ENCODE measurements at places on chromosomes 4 and X.

DNA sequence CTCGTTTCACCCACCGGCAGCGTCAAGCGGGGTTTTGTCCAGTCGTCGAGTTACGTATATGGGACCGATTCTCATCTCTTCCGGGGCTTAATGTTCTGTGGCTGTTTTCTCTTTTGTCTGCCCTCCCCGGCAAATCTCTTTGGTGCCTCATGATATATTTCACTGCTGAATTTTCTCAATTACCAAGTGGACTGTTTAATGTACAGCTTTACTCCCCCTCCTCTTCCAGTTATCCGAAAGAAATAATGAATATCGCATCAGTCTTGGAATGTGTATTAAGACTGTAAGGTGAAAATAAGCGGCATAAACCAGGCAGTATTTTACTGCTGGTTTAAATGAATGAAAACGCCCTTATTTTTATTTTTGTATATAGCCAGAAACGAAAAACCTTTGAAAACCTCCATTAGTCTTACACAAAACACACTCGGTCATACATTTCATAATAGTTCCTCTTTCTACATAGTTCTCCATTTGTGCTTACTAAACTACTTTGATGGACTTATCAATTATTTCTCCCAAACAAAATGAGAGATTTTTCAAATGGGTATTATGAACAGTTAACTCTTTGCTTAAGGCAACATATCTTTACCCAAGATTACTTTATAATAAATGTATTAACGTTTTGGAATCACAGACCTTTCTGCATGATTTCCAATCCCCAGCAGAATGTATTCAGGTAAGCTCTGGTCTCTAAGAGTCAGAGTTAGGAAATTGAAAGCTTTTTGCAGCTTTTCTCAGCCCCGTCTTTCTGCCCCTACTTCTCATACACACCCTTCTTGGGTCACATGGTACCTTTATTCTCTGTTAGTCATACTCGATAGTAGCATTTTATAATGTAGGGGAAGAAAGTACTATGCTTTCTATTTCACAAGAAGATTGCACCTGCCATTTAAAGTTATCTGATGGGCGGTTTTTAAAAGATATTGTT is 979 bp downstream of the RP2 start:
- DNase-seq = no peak

GRCh38 chr4:93396272-93396671 is 432.3 kb upstream of the ATOH1 start:
- DNase-seq = no peak

DNA sequence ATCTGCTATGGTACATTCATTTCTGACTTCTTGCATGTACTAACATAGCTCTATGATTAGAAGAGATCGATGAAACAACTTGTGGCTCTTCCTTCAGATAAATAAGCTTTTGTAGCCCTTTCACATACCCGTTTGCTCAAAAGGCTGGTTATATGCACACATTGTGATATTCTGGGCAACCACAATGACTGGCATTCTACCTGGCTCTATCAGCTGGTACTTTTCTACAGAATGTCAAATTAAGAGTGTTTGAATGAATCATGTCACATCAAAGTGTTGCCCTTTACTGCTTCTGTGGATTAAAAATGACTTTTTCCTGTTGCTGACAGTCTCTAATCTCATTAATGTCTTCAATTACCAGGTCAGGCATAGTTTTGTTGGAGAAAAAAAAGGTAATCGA is 11.6 kb downstream of the PGRMC1 start:
- no peak for DNase-seq

- DNase-seq = peak; percentile 73
Observed at GRCh38 chr4:108466936-108467902, 153.2 kb upstream of the RPL34 start.

DNA sequence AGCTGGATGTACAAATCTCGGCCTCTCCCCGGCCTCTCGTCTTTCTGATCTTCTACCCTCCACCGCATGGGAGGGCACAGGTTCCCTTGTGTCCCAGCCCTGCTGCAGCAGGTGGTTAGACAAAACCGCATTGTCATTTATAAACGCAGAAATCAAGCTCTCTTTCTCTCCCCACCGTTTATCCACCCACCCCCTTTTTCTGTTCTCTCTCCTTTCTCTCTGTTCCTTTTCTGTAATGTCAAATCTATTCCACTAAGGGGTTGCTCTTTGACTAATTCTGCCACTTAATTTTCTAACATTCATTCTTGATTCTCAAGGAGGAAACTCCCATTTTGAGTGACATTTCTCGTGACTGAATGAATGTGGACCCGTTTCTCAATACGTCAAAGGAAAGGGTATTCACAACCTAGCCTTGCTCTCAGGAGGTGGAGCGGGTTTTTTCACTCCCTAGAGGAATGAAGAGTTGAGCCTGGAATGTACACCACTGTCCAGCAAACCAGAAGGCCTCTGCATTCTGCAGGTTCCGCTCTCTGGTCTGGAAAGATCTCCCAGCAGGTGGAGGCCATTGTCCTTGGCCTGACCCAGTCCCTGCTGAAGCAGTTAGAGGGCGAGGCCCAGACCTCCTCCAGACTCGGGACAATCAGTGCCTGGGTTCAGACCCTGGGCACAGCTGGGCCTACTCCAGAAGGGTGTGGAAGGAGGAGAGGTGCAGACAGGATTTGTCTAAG is 70.9 kb upstream of the ENPP6 start:
- no peak for DNase-seq

- no peak for DNase-seq
Observed at GRCh38 chr4:2070421-2071251, 11.5 kb downstream of the NAT8L start.

DNA sequence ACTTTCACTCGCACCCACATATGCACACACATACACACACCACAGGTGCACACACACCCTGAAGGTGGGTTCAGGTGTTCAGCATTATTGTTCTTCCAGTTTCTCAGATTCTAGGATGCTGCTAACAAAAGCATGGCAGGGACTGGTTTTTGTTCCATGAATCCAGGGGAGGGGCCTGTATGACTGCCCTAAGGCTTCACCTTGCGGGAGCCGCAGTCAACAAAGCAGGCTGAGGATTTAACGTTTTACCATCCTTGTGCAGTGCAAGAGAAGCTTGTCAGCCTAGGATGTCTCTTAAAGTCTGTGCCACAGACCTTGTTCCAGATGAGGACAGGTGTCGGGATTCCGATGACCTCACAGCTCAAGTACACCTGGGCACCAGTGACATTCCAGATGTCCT is 61.8 kb downstream of the POLR2B start:
- no peak for DNase-seq

- no peak for DNase-seq
Observed at GRCh38 chrX:154013614-154014360, 5.9 kb downstream of the IRAK1 start.

- no peak for DNase-seq
Observed at GRCh38 chr4:146998157-146998556, 52.5 kb upstream of the TTC29 start.

DNA sequence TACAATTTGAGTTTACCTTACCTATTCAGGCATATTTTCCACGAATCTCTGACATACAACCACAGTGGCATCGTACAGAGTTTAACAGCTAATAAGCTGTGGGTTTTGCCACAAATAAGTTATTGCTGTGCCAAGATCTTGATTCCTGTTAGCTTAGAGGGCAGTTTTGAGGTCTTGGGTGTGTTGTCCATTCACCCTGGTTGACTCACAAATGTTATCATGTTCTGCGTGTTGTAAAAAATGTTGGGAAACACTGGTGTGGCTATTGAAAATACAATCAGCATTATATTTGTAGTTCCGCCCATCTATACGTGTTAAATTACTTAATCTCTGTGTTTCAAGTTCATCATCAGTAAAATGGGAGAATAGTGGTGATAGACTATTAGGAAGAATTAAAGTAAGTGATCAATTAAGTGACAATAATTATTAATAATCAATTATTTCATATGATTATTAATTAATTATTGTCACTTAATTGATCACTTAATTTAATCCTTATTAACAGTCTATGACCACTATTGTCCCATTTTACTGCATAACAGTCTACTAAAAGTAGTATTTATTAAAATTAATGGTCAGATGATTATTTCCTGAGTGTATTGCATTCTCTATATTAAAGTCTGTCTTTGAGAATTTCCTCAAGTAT is 96.3 kb downstream of the TMA16 start:
- no peak for DNase-seq

DNA sequence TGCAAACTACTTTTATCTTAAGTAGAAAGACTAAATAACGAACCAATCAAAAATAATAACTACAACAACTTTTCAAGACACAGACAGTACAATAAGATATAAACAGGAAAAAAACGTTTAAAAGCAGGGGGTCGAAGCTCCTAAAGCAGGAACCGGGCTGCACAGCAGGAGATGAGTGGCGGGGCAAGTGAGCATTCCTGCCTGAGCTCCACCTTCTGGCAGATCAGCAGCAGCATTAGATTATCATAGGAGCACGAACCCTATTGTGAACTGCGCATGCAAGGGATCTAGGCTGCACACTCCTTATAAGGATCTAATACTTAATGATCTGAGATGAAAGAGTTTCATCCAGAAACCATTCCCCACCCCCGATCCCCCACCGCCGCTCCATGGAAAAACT is 146.2 kb downstream of the TEX11 start:
- DNase-seq = no peak

DNA sequence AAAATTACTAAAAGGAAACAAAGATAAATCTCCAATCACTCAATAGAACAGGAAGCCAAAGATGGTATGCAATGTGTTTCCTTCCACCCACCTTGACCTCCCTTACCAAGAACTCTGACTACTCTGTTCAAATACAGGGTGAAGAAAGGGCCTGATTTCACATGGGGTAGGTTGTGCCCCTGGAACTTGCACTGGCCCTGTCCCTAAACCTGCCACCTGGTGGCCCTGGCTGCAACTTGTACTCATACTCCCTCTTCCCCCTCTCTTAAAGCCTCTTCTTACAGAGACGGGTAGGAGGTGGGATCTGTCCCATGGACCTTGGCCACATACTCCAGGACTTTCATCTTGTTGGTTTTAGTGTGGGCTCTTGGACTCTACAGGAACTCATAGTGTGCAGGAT is 17.3 kb upstream of the TMEM185A start:
- no peak for DNase-seq

GRCh38 chrX:81229901-81230300 is 28.0 kb downstream of the SH3BGRL start:
- no peak for DNase-seq

GRCh38 chr4:153939570-153939969 is 150.7 kb upstream of the SFRP2 start:
- DNase-seq = no peak

- DNase-seq = no peak
Observed at GRCh38 chr4:121784401-121784800, 16.7 kb upstream of the EXOSC9 start.

- DNase-seq = no peak
Observed at GRCh38 chrX:103240155-103240554, 14.8 kb downstream of the TCEAL8 start.

DNA sequence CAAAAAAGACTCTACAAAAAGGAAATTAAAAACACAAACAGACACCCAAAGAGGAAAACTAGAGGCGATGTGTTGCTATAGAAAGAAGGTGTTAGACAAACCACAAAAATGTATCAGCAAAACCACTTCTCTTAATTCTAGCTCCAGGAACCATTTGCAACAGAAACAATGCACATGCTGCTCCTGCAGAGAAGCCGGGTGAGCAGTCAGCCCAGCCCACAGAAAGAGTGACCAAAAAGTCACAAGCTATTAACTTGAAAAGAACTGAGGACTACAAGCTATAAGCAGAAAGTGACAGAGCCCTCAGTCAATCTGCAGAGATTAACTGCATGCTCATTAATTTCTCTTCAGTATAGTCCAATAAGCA is 96.2 kb upstream of the KLHL13 start:
- no peak for DNase-seq

DNA sequence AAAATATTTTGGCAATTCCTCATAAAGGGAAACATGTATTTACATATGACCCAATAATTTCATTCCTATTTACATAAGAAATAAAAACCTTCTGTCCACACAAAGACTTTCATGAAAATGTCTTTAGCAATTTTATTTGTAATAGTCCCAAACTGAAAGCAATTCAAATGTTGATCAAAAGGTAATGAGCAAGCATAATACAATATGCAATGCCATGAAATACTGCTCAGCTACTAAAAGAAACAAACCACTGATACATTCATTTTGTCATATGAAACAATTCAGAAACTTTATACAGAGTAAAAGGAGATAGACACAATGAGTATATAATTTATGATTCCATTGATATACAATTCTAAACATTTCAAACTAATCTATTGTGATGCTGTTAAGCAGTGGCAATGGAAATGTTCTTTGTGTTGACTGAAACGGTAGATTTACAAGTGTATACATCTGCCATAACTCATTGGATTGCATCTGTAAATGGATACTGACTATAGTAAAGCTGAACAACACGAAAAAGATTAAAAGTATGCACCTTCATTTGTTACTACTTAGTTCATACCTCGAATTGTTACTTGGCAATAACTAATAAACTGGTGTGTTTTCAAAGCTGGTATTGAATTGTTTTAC is 335.6 kb downstream of the GASK1B start:
- no peak for DNase-seq

- DNase-seq = no peak
Observed at GRCh38 chrX:75989806-75990590, 182.9 kb upstream of the PBDC1 start.

- no peak for DNase-seq
Observed at GRCh38 chr4:73883306-73883705, 14.1 kb downstream of the CXCL1 start.

DNA sequence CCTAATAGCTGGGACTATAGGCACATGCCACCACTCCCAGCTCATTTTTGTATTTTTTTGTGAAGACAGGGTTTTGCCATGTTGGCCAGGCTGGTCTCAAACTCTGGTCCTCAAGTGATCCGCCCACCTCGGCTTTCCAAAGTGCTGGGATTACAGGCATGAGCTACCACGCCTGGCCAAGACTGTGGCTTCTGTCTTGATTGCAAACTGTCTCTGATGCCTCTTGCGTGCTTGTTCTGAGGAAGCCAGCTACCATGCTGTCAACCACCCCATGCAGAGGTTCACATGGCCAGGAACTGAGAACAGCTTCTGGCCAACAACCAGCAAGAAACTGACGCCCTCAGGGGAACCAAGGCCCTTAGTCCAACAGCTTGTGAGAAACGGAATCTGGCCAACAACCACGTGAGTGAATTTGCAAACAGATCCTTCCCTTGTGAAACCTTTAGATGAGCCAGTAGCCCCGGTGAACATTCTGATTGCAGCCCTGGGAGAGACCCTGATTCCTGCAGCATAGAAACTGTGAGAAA is 71.2 kb downstream of the SUPT20HL2 start:
- DNase-seq = peak; percentile 29

- no peak for DNase-seq
Observed at GRCh38 chrX:152904151-152905080, 6.5 kb downstream of the ZNF185 start.

- DNase-seq = no peak
Observed at GRCh38 chr4:101064541-101065180, 282.7 kb downstream of the PPP3CA start.

DNA sequence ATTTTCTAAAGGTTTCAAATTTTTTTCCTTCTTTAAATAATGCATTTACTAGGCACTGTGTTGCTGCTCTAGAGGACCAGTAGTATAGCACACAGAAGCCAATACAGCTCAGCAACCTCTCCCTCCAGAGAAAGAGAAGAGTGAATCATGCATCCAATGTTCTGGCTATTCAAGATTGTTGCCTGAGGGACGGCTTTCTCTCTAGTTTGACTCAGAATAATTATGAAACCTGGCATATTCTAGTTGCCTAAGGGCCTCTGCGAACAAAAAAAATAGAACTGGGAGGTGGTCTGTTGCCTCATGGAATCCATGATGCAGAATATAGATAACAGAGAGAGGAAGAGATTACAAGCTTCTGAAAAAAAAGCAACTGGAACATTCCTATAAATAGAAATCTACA is 1233.3 kb upstream of the PABPC4L start:
- DNase-seq = no peak
